ENCODE measurements at places on chromosomes 2 and 18. TPM values are rescaled to one million over a fixed set of nuclear protein-coding genes. Genes with fewer than 3 reads are reported as not detected.
A peak's percentile ranks its signal among the peaks of the same experiment; 100 is the strongest.

GRCh38 chr18:32550963-32551362 is 80.3 kb upstream of the GAREM1 start:
- DNase-seq, result peak; percentile 19

DNA sequence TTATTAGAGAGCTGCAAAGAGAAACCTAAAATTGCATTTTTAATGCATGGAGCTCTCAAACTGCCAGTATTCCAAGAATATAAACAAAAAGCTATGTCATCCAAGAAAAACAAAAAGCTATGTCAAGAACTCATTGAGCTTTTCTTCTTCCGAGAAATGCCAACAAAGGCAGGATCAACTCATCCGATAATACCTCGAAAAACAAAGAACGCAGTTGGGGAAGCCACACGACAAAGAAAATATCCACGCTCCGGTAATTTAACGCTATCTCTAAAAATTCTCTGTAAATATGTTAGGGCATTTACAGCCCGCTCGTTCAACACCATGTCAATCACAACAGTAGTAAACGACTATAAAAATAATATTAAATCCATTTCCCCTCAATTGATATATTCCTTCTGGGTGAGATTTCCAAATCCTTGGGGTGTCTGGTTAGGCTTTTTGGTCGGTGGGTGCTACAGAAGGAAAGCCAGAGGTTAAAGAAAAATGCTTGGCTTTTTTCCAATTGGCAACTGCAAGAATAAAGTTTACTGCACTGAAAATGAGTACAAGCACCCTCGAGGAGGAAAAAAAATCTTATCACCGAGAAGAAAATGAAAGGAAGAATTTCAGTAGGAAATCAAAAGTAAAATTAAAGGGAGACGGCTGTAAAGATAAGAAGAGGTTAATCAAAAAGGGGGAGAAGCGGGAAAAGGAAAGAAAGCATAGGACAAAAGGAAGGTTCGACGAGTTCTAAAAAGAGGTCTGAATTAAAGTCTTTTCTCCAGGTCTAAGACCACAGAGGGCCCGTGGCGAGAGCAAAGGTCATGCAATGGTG is 856 bp downstream of the TIA1 start:
- no peak for DNase-seq

The LBH gene
- 9.5 TPM for total RNA-seq

The AKAIN1 gene
- not detected for total RNA-seq

DNA sequence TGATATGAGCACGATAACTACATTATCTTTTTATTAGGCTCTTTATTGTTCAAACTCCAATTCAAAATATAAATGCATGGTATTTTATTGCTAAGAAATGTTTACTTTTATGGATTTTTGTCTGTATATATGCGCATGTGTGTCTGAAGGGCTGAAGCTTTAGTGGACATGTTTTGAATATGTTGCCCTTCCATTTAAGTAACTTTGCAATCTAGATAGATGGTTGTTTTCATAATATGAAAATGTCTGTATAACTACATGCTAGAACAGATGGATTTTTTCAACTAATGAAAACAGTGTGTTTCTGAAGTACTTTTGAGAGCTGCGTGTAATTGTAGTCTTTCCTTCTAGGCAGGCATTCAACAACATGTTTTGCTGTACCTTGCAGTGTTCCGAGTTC is 18.7 kb downstream of the DCAF17 start:
- DNase-seq, result no peak

The RTP5 gene
- not detected for total RNA-seq

DNA sequence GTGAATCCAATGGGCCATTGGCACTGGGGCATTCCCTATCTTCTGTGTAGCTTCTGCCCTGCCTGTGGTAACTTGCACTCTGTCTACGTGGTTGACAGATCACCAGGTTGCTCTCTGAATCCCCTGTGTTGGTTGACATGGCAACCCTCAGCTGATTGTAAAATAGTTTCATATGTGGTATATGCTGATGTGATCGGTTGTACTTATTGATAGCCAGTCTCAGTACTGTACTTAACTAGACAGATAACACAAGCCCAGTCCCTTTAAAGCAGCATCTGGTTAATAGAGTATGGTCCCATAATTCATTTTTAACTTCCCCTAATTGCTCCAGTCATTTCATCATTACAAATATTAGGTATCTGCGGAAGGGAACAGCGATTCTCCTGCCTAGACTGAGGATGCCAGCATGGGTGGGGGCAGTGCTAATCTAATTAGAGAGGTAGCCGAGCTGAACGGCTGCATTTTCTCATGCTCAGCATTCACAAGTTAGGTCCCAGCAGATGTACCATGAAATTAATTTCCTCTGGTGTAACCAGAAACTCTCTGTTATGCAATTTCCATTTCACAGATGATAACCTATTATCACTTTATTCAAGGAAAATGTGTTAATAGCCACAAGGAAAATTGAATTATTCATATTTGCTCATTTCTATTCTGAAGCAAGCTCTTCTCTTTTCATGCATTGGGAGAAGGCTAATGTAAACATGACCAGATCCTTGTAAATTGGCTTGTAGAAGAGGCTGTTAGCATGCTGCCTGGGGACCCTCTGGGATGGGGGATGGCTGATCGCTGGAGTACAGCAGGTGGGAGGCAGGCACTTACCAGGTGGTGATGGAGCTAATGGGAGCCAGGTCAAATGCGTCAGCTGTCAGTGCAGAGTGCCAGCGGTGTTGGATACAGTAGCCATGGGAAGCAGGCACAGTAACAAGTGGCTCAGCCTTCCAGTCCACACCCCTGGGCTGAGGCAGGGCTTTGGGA is 608.3 kb downstream of the GALR1 start:
- DNase-seq, result no peak

The PJVK gene
- total RNA-seq, result 0.87 TPM

The FN1 gene
- total RNA-seq, result 18.2 TPM

DNA sequence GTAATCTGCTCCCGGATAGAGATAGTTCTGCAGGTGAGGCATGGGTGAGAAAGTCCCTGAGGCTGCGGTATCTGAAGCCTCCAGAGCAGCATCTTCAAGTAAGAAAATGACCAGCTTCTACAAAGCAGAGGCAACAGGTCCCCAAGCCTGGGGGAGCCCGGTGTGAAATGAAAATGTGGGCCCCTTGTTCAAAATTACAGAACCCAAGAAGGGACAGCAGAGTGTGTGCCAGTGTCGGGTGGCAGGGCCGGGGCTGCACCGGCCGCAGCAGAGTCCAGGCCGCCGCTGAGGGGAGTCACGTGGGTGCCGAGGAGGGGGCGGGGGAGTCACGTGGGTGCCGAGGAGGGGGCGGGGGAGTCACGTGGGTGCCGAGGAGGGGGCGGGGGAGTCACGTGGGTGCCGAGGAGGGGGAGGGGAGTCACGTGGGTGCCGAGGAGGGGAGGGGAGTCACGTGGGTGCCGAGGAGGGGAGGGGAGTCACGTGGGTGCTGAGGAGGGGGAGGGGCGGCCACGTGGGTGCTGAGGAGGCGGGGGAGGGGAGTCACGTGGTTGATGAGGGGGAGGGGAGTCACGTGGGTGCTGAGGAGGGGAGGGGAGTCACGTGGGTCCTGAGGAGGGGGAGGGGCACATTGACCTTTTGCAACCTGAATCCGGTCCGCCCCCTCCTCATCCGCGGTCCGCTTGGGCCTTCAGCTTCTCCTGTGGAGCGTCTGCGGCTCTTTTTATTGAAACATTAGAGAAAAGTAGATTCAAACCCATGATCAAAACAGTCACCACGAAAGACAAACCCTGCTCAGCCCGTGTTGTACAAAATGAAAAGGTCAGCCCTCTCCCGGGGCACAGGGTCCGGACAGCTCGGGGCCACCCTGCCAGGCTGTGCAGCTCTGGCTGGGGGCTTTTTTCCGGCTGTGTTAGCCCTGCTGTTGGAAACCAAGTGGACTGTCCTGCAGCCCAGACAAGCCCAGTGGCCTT is 10.4 kb downstream of the COLEC11 start:
- peak; percentile 89 for DNase-seq

GRCh38 chr2:64644458-64645382 is 9.0 kb downstream of the SERTAD2 start:
- DNase-seq, result peak; percentile 89

DNA sequence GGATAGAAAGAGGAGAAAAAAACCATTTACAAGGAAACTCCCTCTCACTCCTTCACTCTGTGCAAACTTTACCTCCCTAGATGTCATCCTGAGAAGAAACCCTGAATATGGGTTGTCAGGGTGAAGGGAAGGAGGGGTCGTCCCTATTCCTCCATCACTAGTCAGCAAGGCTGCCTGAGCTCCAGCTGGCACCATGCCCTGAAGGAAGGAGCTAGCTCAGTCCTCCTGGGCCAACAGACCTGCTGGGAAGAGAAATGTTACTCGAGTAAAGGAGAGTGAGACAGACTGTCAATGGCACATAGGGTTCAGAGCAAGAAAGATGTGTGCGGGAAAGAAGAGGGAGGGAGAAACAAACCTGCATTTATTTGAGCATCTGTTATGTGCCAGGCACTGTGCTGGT is 18.3 kb upstream of the EPAS1 start:
- DNase-seq, result no peak

GRCh38 chr2:121722479-121722878 is 14.2 kb downstream of the NIFK start:
- DNase-seq, result no peak

DNA sequence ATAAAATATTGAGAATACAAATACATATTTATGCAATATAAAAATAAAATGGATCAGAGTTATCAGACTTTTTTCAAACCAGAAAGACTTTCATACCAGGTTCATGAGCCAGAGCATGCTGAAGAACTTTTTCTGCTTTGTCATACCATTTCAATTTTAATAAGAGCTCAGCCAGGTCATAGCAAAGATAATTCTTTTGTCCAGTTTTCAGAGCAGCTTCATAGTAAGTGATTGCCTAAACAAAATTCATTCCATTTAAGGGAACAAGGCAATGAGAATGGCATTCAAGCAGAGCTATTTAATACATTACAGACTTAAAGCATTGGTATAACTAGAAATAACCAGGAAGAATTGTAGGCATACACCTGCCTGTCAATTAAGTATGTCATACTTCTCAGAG is 42.3 kb downstream of the TTC21B start:
- DNase-seq, result no peak

The PPP1R1C gene
- not detected for total RNA-seq

GRCh38 chr2:109128616-109129355 is at the start of gene SH3RF3:
Gene SH3RF3 (plus strand): TSS chr2:109129205.
- DNase-seq, result no peak

- DNase-seq, result no peak
Measured at GRCh38 chr2:97359861-97360584, 229.7 kb downstream of the ANKRD36B start.

The B3GNT7 gene
- 0.20 TPM for total RNA-seq

DNA sequence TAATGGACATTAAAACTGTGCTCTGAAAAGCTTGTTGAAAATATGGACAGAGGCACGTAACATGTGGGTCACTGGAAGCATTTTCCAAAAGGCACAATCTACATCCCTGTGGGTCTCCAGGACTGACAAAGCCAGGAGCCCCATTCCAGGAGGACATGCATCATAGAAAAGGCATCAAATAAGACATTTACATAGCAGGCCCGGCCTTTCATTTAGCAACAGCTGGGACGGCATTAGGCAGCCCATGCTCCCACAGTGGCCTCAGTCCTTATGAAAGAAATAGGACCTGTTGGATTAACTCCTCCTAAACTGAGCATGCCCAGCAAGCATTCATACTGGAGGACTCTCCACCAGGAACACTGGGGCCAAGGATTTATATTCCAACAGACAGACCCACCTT is 72.2 kb downstream of the TWIST2 start:
- DNase-seq, result no peak

The LIPG gene
- 1.8 TPM for total RNA-seq

The GPR155 gene
- total RNA-seq, result 0.11 TPM

The PARD3B gene
- 3.0 TPM for total RNA-seq

DNA sequence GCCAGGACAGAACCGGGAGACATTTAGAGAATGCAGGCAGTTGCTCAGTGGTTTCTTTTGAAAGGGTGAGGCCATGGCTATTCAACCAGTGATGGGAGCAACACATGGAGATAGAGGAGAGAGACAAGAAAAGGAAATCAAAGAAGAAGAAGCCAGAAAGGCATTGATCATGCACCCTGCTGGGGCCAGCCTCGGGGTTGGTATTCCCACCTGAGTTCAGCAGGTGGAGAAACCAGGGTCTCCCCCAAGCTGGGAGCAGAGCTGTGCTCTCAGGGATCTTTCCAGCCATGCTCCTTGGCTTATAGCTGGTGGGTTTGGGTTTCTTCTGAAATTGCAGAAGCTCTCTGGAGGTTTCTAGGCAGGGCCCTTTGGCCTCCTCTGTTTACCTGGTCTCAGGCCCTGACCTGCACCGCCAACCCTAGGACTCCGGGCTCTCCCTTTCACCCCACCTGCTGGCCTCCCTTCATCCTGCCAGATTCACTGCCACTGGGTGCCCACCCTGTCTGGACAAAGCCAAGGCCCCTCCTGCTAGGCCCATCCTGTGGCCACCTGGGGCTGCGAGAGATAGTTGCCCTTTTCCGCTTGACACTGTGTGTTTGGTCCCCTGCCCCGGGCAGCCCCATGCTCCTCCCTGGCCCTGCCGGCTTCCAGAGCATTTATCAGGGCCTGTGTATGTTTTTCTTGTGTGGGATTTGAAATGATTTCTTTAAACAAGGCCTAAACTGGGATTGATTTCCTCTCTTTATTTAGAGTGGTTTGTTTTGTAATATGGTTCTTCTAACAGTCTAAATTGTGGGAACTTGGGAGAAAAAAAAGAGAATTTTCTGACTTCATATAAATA is 126.7 kb downstream of the DDX1 start:
- DNase-seq, result no peak

DNA sequence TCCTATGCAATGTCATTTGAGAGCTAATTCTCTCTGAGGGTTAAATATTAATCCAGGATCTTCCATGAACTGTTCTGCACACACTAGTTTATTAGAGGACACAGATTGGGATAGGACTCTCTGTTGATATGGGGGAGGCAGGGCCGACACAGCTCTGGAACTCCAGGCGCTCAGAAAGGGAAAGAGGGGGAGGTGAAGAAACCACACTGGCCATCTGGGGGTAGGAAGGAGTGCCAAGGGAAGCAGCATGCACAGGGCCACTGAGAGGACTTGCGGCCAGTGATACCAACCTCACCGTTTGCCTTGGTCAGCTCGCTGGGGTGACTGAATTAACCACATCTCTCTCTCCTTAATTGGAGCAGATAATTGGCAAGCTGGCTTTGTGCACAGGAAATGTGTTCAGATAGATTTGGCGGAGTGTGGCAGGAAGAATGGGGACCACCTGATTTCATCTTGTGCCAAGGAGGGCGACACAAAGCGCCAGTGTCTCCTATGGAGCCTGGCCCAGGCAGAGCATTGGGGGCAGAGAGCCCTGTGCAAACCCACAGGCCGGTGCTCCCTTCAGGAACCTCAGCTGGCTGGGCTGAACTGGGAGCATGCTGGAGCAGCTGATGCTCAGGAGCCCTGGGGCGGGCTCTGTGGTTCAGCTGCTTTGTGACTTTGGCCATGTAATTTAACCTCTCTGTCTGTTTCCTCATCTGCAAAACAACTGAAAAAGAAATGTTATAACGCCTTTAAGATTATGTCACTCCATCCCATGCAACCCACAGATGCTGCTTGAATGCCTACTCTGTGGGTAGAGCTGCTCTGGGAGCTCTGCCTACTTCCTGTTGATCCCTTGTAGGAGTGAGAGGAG is 114.7 kb upstream of the STON1 start:
- DNase-seq, result no peak

GRCh38 chr2:198102856-198103255 is 298.5 kb downstream of the PLCL1 start:
- no peak for DNase-seq
